ENCODE measurements at places on chromosomes 6 and 20.

DNA sequence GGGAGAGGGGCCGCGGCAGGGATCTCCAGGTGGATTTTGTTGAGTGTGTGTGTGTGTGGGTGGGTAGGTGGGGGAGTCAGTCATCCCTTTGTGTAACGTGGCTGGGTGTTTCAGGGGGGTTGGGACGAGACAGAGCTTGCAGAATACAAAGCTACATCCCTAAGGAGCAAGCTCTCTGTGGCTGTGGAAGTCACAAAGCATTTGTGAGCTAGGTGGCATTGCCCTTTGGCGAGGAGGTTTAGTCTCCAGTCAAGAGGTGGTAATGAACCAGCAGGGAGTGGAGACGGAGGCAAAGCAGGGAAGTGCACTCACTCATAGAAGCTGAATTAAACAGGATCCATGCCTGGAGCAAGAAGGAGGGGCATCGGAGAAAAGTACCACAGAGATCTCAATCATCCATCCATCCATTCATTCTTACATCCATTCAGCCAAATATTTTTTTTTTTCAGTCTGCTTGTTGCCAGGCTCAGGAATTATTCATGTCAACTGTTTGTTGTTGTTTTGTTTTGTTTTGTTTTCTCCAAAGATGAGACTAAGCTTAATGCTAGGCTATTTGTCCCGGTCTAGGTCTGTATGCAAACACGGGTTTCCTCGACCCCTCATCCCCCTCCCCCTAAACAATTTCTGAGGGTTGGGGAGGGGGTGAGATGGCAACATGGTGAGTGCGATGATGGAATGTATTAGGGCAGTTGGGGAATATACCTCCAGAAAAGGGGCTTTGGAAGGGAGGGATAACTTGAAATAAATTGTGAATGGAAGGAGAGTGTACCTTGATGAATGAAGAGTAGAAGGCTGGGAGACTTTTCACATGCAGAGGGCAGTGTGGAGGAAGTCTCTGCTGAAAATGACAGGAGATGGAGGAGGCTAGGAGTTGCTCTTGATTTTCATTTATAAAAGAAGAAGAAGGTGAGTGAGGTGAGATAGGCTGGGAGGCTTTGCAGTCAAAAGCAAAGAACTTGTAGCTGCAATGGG is 1.0 kb downstream of the HCRTR2 start:
- DNase-seq = no peak

DNA sequence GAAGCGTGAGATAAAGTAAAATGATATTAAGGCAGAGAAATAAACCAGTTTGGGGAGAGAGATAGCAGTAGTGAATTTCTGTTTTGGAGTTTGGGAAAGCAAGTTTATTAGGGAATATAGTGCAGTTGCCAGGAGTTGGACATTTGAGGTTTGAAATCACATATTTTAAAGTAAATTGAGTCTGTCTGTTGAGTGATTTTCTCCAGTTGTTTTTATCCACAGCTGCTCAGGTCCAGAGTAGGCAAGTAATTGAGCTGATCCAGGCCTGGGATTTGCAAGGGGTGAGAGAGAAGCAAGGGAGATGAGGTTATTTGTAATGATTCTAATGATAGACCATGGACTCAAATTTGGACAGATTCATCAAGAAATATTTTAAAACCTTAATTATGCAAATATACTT is 481.9 kb downstream of the UTRN start:
- no peak for DNase-seq

GRCh38 chr20:41150664-41151063 is 13.3 kb downstream of the PLCG1 start:
- no peak for DNase-seq

DNA sequence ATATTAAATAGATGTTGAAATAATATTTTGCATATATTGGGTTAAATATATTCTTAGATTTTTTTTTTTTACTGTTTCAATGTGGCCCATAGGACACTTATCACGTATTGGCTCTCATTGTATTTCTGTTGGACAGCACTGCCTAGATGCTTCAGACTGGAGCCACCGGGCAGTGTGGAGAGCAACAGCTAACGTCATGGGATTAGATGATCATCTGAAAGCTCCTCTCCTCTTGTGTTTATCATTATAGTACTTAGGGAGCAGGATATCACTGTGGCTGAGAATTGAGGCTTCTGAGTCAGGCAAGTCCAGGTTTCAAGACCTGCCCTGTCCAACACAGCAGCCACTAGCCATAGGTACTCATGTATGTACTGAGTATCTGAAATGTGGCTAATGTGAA is 87.4 kb downstream of the ZHX3 start:
- no peak for DNase-seq

DNA sequence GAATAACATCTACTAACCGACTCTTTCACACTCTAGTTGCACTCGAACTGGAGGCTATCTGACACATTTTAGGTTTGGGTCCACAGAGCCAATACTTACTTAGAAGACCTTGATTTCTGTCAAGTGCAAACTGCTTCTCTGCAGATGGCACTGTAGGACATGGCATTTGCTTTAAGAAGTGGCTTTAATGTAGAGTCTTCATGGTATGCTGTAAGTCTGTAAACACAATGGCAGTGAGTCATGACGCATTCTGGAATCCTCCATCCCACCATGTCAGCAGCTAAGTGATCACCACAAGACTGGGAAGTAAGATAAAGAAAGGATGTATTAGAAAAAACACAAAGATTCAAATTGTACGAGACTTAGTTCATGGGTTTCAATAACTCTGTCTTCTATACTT is 377.0 kb upstream of the NOX3 start:
- DNase-seq = peak; percentile 61

DNA sequence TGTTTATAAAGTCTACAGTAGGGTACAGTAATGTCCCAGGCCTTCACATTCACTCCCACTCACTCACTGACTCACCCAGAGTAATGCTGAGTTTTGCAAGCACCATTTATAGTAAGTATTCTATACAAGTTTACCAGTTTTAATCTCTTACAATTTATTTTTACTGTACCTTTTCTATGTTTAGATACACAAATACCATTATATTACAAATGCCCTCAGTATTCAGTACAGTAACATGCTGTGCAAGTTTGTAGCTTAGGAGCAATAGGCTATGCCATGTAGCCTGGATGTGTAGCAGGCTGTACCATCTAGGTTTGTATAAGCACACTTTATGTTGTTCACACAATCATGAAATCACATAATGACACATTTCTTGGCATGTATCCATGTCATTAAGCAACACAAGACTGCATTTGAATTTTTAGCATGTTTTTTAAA is 673.6 kb downstream of the CD109 start:
- DNase-seq = peak; percentile 61

- no peak for DNase-seq
Observed at GRCh38 chr6:44477293-44477894, 89.9 kb downstream of the CDC5L start.

DNA sequence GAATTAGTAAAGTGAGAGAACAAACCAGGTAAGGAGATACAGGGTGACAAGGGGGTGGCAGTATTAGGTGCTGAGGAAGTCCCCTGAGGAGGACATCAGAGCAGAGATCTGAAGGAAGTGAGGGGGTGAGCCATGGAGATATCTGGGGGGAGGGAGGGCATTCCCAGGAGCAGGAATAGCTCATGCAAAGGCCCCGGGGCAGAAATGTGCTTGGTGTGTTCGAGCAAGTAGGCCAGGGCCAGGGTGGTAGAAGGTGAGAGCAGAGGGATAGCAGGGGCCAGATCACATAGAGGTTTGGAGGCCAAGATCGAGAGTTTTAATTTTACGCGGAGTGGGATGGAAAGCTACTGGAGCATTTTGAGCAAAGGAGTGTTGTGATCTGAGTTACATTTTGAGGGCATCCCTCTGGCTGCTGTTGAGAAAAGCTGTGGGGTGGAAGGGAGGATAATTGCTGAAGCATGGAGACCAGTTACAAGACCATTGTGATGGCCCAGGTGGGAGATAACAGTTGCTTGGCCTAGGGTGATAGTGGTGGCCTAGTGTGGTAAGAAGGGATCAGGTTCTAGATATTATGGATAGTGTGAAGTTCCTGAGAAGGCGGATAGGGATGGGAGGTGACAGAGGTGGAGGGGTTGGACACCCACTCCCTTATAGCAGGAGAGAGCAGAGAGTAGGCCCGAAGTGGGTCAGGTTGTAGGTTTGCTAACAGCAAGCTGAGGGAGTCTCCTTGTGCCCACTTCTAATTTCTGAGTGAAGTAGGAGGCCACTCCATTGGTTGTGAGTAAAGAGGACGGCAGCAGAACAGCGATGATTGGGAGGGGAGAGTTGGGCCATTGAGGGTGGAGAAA is 10.2 kb downstream of the ARFGEF2 start:
- DNase-seq = no peak

All from fibroblast of gingiva (primary cell).